ENCODE measurements at places on chromosomes 1 and 21.
A peak's percentile ranks its signal among the peaks of the same experiment; 100 is the strongest.

DNA sequence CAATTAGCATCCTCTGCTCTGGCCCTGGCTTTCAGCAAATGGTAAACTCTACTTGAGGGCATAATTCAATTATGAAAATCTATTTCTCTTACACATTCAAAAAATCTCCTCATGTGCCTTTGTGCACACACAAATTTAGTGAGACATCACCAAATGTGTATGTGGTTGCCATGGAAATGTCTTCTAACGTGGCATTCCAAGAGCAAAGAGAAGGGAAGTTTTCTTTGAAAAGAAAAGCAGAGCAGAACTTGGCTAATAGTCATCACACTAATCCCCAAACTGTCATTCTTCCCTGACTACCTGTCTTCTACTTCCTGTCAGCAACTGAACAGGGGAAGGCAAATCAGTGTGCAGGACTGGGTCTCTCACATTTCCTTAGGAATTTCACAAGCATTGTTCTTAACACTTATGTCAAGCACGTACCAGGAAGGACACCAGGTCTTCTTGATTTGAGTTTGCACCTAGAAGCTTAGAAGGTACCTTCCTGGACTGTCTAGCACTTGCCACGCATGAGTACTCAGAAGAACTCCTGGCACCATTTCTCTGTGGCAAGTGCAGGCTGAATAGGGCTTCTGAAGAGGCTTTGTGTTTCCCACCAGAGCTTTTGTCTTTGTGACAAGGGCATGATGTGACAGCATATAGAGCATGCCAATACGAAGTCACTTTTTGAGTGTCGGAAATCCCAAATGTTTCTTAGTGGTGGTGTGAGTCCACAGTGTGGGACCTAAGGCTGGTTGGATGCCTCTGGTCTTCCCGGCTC lies 32.3 kb downstream of the MAN1C1 start:
- no peak for DNase-seq
- H3K36me3 ChIP-seq: peaks cover 4% of the 10 kb centered on the region
- H3K4me1 ChIP-seq: peaks cover 14% of the 10 kb centered on the region
- H3K4me3 ChIP-seq: no peak overlapping the region
- H3K27ac ChIP-seq: no peak overlapping the region

DNA sequence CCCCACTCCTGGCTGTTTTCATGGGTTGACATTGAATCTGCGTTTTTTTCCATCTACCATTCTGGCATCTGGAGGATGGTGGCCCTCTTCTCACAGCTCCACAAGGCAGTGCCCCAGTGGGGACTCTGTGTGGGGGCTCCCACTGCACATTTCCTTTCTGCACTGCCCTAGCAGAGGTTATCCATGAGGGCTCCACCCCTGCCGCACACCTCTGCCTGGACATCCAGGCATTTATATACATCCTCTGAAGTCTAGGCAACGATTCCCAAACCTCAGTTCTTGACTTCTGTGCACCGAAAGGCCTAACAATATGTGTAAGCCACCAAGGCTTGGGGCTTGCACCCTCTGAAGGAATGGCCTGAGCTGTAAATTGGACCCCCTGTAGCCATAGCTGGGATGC lies 147.9 kb upstream of the FMN2 start:
- H3K27ac ChIP-seq: no peak overlapping the region
- no peaks in the 10 kb centered on the region for H3K36me3 ChIP-seq
- DNase-seq: no peak
- no peaks in the 10 kb centered on the region for H3K4me1 ChIP-seq

DNA sequence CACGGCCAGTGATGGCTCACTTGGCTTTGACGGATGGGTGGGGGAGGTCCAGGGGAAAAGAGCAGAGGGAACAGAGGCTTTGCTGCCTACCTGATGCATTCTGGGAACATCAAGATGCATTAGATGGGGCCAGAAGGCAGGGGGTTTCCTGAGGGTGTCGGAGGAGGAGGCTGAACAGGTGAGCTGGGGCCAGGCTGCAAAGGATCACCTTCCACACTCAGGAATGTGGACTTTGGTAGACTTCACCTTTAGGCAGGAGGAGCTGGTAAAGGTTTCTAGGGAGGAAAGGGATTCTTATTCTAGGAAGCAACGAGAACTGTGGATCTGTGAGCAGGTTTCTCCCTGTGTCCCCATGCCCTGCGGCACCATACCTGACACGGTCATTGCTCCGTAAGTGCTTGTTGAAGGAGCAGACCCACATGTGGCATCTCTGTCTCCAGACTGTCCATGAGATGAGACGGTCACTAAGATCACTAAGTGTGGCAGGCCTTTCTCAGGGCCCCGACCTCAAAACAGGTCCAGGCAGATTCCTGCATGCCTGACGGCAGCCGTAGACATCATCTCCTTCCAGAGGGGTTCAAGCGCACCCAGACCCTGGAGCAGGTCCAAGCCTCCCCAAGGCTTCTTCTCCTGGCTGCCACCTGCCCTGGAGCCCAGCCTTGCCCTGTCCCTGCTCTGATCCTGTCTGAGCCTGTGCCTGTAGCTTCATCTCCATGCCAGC lies 89.1 kb upstream of the SLC25A33 start:
- H3K36me3 ChIP-seq: no peaks in the 10 kb centered on the region
- H3K4me1 ChIP-seq: no peaks in the 10 kb centered on the region
- H3K27me3 ChIP-seq: no peaks in the 10 kb centered on the region
- no peak overlapping the region for H3K27ac ChIP-seq

- DNase-seq: no peak
- no peaks in the 10 kb centered on the region for H3K27me3 ChIP-seq
- peaks cover 91% of the 10 kb centered on the region for H3K4me1 ChIP-seq
- H3K27ac ChIP-seq: no peak overlapping the region
Measured at GRCh38 chr1:101280049-101280592, 43.3 kb downstream of the S1PR1 start.

DNA sequence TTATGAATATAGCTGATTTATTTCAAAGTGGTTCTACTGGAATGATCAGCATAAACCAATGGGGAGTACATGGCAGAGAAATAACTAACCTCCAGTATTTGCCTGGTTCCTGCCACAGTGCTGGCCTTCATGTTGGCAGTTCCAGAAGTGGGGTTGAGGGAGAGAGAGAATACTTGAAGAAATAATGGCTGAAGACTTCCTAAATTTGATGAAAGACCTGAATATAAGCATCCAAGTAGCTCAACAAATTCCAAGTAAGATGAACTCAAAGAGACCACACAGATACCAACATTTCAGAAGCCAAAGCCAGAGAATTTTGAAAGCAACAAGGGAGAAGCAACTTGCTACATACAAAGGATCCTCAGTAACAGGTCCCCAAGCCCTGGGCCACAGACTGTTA lies 34.3 kb downstream of the S100B start:
- H3K27ac ChIP-seq: no peak overlapping the region
- DNase-seq: no peak
- H3K4me1 ChIP-seq: no peaks in the 10 kb centered on the region
- peaks cover 35% of the 10 kb centered on the region for H3K36me3 ChIP-seq
- H3K27me3 ChIP-seq: no peaks in the 10 kb centered on the region

DNA sequence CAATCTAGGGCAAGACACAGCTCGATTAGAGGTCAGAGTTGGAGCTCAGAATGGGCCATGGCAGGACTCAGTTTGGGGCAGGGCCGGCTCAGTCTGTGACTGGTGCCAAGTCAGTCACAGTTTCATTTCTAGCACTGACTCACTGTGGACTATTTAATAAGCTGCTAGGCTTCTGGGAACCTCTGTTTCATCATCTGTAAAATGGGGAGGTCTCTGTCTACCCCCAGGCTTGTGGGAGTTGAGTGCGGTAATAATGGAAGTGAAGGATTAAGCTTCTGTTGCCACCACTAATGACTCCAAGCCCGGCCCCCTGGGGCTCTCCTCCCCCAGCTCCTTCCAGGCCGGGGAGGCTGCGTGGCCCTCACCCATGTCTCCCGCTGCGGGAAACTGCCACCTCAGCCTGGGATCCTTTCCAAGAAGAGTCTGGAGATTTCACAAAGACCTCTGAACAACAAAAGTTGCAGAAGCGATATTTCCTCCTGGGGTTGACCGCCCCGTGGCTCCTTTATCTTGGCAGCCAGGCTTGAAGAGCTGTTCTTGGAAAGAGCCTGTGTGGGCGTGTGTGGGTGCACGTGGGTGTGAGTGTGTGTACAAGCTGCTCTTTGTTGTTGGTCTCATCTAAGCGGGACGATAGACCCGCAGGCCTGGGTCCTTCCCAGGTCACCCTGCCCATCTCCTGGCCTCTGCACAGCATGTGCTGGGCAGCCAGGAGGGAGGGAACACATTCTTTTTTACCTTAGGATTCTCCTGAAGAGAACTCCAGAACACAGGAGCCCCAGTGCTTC lies 29.1 kb downstream of the KNCN start:
- no peaks in the 10 kb centered on the region for H3K4me1 ChIP-seq
- H3K27ac ChIP-seq: no peak overlapping the region
- no peak for DNase-seq

- no peak overlapping the region for H3K4me3 ChIP-seq
- no peak overlapping the region for H3K27ac ChIP-seq
- H3K36me3 ChIP-seq: no peaks in the 10 kb centered on the region
- H3K27me3 ChIP-seq: no peaks in the 10 kb centered on the region
Measured at GRCh38 chr1:228259951-228260350, 52.1 kb downstream of the OBSCN start.

DNA sequence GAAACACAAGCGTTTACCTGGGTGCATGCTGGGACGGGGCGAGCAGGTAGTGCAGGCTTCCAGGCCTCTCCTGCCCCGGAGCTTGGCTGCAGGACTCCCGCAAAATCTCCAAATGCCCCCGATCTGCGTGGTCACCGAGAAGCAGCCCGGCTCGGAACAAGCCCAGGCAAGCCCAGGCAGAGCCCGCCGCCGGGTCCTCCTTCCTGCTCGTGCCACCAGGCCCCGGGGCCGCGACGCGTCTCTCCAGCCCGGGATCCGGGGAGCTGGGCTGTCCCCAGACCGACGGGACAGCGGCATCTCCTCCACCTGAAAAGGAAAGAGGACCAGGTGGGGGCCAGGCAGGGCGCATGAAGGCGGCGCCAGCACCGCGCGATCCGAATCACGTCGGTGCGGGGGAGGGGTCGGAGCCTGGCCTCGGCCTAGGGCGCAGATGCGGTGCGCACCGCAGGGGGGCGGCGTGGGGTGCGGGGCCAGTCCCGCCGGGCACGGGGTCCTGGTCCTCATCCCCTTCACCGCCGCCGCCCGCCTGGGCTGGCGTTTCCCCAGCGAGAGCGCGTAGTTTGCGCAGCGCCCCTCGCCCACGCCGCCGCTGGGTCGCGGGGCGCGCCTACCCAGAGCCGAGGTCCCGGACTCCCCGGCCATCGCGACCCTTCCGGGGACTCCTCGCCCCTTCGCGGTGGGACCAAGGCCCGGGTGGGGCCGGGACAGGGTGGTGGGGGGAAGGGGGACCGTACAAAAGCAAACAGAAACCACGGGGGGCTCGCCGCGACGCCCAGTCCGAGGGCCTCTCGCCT lies 52.4 kb upstream of the H6PD start:
- peaks cover 20% of the 10 kb centered on the region for H3K4me1 ChIP-seq
- H3K27me3 ChIP-seq: peaks cover 17% of the 10 kb centered on the region
- no peaks in the 10 kb centered on the region for H3K36me3 ChIP-seq
- peak overlapping the region; percentile 37 for H3K4me3 ChIP-seq
- no peak overlapping the region for H3K27ac ChIP-seq
- no peak for DNase-seq

- peak overlapping the region; percentile 93 for H3K27ac ChIP-seq
- H3K4me1 ChIP-seq: no peaks in the 10 kb centered on the region
- no peaks in the 10 kb centered on the region for H3K36me3 ChIP-seq
- no peaks in the 10 kb centered on the region for H3K27me3 ChIP-seq
Measured at GRCh38 chr1:78005448-78005722, 646 bp downstream of the DNAJB4 start.

DNA sequence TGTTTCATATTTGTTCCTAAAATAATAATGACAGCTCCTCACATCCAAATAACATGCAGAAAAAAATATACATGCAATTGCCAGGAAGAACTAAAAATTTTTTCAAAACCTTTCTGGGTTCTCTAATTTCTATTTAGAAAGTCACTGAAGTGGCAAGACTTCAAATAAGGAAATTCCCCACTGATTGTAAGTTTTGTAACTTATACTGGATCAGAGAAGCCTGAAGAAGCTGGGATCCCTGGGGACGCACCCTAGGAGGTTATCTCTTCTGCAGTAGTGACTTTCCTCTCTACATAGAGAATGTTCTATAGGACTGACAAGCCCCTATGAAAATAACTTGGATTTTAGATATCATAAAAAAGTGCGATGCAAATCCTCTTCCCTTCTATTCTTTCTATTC lies 182.6 kb downstream of the MRPL39 start:
- H3K27ac ChIP-seq: no peak overlapping the region
- H3K4me1 ChIP-seq: no peaks in the 10 kb centered on the region
- H3K36me3 ChIP-seq: no peaks in the 10 kb centered on the region
- no peak for DNase-seq
- no peak overlapping the region for H3K4me3 ChIP-seq

GRCh38 chr1:39902460-39902807 lies 717 bp upstream of the MYCL start:
- DNase-seq: no peak
- peaks cover 11% of the 10 kb centered on the region for H3K4me1 ChIP-seq
- peak overlapping the region; percentile 61 for H3K4me3 ChIP-seq
- H3K27me3 ChIP-seq: peaks cover 22% of the 10 kb centered on the region
- H3K27ac ChIP-seq: no peak overlapping the region

- H3K27ac ChIP-seq: no peak overlapping the region
- H3K4me1 ChIP-seq: no peaks in the 10 kb centered on the region
- no peak overlapping the region for H3K4me3 ChIP-seq
- no peak for DNase-seq
- no peaks in the 10 kb centered on the region for H3K27me3 ChIP-seq
Measured at GRCh38 chr1:163874070-163874469, 552.3 kb downstream of the NUF2 start.

DNA sequence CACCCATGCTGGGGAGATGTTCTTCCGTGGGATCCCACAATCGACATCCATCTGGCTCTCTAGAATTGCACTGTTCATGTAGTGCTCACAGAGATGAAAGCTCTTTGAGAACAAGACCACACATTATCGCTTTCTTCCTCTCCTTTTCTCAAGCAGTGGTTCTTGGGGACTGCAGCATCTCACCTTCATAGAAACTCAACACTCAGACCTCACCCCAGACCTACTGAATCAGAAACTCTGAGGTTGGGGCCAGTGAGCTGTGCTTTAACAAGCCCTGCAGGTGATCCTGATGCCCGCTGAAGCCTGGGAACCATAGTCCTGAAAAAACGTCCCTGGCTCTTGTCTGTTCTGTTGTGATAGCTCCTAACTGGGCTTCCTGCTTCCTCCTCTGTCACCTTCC lies 251.3 kb upstream of the FGGY start:
- peaks cover 19% of the 10 kb centered on the region for H3K4me1 ChIP-seq
- H3K27me3 ChIP-seq: no peaks in the 10 kb centered on the region
- H3K27ac ChIP-seq: no peak overlapping the region
- H3K4me3 ChIP-seq: no peak overlapping the region

- H3K27me3 ChIP-seq: peaks cover 6% of the 10 kb centered on the region
- DNase-seq: peak; percentile 59
- H3K36me3 ChIP-seq: no peaks in the 10 kb centered on the region
- H3K4me1 ChIP-seq: peaks cover 8% of the 10 kb centered on the region
- no peak within 1 kb of the TSS for H3K4me3 ChIP-seq
Measured at GRCh38 chr1:7940745-7941436, at the start of gene TNFRSF9. Gene TNFRSF9, minus strand, starts transcription at chr1:7940839. Its CDS starts 845 bp downstream, at chr1:7939994.

DNA sequence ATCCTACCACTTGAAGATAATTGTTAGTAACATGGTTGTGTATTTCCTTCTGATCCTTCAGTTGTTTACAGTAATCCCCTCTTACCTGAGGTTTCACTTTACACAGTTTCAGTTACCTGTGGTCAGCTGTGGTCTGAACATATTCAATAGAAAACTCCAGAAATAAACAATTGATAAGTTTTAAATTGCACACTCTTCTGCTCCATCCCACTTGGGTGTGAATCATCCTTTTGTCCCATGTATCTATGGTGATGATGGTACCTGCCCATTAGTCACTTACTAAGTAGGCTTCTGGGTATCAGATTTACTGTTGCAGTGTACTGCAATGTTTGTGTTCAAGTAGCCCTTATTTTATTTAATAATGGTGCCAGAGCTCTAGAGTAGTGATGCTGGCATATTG lies 62.5 kb downstream of the OSBPL9 start:
- no peaks in the 10 kb centered on the region for H3K27me3 ChIP-seq
- no peak overlapping the region for H3K4me3 ChIP-seq
- H3K27ac ChIP-seq: no peak overlapping the region
- H3K36me3 ChIP-seq: no peaks in the 10 kb centered on the region
- no peak for DNase-seq

All from effector memory CD4-positive, alpha-beta T cell (primary cell).